ENCODE measurements at places on chromosomes 4 and X.

- no peak for DNase-seq
Observed at GRCh38 chr4:53490965-53491622, 100.2 kb downstream of the LNX1 start.

- no peak for DNase-seq
Observed at GRCh38 chr4:42080306-42080705, 72.1 kb downstream of the BEND4 start.

GRCh38 chrX:78532363-78532762 lies 126.8 kb downstream of the RTL3 start:
- no peak for DNase-seq

DNA sequence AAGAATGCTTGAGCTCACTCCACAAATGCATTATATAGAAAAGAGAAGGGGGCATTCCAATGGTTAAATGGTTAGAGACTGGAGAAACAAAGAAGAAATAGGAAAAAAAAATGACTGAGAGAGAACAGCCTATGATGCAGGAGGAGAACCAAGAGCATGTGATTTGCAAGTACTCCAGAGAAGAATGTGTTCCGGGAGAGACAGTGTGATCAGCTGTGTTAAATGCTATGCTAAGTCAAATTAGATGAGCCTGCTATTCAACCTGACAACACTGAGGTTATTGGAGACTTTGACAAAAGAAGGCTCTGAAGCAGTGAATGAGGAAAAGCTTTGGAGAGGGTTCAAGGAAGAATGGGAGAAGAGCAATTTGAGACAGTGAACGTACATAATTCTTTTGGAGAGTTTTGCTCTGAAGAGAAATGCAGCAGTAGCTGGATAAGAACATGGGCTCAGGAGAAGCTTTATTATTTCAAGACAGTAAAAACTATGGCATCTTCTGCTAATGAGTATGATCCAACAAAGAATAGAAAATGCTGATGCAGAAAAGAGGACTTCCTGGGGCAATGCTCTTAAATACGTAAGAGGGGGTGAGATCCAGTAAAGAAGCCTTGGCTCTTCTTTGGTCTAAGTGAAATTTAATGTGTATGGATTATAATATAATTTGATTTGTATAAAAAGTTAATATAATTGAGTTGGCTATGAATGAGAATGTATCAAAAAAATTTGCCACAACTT lies 66.3 kb downstream of the PPP3CA start:
- DNase-seq = no peak

- no peak for DNase-seq
Observed at GRCh38 chrX:31464306-31464915, 392.6 kb upstream of the FTHL17 start.

GRCh38 chrX:129736491-129736890 lies 2.3 kb upstream of the XPNPEP2 start:
- no peak for DNase-seq

GRCh38 chrX:50081282-50081889 lies 119.4 kb downstream of the AKAP4 start:
- no peak for DNase-seq

DNA sequence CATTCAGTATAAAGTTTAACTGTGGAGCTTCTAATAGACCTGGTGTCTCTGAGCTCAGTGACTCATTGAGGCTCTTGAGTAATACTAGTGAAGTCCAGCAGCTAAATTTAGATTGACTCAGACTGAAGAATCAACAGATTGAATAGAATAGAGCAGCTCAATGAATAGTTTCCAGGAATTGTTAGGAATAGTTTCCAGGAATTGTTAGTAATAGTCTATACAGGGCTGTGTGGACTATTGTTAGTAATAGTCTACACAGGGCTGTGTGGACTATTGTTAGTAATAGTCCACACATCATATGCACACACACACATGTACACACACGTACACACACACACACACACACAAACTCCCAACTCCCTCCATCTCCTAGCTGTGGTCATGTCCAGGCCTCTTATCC lies 3.0 kb downstream of the GIMD1 start:
- DNase-seq = no peak

- DNase-seq = no peak
Observed at GRCh38 chr4:38069271-38069760, 109.1 kb downstream of the PTTG2 start.

DNA sequence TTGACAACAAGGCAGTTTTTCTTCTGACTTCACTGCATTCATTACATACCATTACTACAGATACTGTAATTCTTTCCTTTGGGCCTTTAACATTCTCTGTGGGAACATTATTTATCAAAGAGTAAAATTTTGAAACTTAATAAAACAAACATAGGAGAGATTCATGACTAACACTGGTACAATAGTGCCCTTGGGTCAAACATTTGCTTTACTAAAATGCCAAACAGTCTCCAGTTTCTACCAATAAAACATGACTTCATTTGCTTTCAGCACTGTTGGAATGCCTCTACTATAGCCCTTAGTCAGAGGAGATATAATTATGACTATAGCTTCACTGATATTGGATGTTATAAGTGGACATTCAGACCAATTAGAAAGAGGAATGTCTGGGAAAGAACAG lies 481.5 kb downstream of the PACRGL start:
- DNase-seq = no peak

DNA sequence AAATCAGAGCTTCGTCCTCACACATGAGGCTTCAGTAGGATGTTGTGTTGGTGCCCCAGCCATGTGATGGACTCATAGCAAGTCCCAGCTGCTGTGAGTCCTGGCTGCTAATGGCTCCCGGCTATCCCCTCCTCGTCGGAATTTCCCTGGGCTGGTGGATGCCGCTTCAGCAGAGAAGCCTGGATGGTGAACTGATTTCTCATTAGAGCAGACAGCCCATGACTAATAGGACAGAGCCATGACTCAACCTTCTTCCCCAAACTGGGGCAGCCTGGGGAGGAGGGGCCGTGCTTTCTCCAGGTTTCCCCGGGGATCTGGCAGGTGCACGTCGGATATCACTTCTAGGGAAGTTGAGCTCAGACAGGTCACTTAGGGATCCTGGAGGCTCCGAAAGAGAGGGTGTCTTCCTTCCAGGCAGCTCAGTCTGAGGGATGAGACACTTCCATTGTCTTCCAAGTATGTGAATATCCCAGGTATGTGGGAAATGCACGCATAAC lies 112.7 kb downstream of the ASMT start:
- DNase-seq = peak; percentile 53

DNA sequence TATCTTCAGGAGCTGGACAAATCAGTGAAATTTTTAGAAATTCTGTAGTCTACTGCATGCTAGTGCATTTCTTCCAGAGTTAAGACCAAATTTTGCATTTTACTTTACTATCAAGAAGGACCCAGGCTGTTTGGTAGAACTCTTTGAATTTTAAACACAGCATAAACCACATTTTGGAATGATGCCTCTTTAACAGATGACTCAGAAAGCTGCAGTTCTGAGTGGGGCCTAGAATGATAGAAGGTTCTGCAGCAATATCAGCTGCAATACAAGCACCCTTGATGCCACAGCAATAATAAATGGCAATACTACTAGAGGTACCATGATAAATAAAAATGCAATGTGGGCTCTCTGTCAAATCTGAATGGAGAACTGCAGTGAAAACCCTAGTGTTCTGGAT lies 198.7 kb downstream of the TMA16 start:
- DNase-seq = no peak

DNA sequence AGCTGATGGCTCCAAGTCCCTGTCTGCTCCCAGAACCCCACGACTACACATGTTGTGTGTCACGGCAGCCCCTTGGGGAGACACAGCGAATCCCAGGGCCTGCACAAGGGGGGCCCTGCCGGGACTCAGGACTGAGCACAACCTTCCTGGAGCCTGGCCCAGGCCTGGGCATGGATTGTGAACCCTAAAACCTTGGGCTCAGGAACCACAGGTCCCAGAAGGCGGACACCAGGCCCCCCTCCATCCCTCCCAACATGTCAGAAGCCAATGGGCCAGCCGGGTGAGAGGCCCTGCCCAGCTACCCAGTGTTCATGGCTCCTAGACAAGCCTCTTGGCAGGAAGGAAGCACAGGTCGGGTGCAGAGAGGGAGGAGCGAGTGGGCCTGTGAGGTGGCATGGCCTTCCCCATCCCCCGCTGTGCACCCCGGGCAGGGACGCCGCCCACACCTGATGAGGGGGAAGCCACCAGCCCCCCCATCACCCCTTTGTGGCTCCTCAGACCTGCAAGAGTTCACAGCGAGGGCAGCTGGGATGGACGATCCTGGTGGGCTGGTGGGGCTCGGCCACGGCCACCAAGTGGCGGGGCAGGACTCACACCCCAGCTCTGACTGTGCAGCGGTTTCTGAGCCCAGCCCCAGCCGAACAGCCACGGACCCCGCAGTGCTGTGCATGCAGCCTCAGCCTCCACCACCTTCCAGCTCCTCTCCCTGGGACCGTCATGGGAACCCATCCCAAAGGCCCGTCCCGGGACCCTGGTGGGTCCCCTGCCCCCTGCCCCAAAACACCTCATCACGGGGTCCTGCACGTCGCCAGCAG lies 3.7 kb downstream of the PDE6B start:
- peak; percentile 42 for DNase-seq

DNA sequence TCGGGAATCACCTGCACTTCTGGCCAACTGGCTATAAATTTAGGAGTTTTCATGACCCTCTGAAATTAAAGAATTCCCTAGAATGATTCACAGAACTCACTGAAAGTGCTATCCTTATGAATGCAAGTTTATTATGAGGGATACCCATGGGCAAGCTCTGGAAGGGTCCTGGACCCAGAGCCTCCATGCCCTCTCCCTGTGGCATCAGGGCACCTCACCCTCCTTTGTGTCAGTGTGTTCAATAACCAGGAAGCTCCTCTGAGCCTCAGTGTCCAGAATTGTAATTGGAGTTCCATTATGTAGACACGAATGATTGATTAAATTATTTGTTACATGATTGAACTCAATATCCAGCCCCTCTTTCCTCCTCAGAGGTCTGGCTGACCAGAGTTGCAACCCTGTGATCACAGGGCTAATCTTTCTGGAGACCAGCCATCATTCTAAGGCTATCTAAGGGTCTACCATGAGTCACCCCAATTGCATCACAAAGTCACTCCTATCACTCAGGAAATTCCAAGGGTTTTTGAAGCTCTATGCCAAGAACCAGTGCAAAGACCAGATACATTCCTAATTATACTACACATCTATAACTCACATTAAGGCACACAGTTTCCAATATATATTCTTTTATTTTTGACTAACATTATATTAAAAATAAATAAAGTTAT lies 8.9 kb downstream of the ANXA3 start:
- no peak for DNase-seq

DNA sequence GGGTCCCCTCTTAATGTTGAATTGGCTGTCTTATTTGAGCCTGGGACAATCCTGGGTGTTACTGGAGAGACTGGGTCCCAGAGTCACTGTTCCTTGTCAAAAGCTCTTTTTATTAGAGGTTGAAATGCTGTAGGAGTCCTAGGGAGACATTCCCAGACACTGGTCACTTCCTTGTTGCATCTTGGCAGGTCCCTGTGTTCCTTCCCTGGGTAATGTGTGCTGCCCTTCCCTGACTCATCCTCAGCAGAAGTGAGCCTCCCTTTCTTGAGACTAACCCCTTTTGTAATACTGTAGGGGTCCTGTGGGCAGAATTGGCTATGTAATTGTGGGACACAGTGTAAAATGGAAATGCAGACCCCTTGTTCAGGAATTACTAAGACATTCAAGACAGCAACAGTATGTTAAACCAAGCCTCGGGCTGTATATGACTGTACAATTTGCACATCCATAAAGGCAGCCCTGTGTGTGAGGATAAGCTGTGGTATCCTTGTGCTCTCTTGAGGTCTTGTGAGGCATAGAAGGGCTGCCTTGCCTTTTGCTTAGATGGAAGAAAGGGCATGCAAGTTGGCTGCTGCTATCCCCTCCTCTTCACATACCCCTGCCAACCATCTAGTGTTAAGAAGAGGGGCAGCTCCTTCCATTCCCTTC lies 53.5 kb downstream of the DCLK2 start:
- no peak for DNase-seq

GRCh38 chr4:128379860-128380259 lies 92.2 kb upstream of the PGRMC2 start:
- DNase-seq = no peak

DNA sequence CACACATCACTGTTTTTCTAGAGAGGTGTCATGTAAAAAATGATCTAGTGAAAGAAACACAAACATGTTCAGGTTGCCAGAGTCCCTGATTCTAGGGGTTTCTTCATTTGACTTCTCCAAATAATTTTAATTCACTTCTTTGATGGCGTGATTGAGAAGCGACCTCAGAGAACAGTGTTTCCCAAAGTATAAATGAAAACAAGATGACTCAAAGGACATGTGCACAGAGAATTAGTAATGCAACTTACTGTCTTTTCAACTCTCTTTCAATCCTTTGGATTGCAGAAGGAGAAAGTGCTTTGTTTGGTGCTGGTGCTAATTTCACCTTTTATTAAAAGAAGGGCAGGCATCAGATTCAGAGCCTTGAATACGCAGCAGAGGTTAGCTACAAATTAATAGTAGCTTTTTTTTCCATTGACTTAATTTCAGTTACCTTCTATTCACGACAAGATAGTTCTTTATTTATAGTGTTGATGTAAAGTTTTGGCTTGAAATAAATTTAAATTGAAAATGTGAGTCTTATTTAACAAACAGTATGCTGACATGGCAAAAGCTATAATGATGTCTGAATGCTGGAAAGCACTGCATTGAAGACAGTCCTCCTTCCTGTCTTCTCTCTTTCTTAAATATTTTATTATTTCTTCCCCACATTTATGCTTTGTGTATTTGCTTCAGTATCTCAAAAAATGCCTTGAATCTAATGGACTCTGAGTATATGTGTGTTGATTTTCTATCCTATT lies 85.1 kb downstream of the SLC10A7 start:
- no peak for DNase-seq

DNA sequence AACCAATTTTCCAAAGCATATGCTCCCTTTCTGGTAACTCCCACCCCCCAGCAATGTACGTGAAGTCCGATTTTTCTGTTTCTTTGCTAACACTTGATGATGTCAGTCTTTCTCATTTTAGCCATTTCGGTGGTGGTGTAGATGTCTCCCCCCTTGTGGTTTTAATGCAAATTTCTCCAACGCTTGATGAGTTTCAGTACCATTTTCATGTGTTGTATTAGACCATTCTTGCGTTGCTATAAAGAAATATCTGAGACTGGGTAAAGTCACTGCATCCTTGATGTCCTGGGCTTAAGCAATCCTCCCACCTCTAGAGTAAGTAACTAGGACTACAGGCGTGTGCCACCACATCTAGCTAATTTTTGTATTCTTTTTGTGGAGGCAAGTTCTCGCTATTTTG lies 148.4 kb upstream of the VCX3A start:
- no peak for DNase-seq

GRCh38 chr4:158836002-158836369 lies 67.2 kb downstream of the FNIP2 start:
- no peak for DNase-seq

Measured in ecto neural progenitor cell (in vitro differentiated cells).